NCI-H187 (cell line): ENCODE measurements at places on chromosomes 3 and 15.

DNA sequence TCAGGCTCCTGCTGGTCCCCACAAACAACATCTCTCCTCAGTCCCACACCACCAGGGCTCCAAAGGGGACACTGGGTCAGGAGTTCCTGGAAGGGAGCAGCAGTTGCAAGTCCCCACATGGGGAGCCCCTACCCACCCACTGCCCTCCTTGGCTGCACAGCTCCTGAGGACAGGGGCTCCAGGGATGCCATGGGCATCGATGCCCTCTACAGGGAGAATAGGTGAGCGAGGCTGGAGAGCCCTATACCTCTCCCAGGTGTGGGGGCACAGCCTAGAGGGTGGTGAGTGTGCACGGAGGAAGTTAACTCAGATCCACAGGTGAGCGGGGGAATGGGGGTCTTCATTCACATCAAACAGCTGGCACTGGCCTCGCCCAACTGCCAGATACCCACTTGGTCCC lies 141.2 kb upstream of the LINGO1 start:
- no peak for DNase-seq

DNA sequence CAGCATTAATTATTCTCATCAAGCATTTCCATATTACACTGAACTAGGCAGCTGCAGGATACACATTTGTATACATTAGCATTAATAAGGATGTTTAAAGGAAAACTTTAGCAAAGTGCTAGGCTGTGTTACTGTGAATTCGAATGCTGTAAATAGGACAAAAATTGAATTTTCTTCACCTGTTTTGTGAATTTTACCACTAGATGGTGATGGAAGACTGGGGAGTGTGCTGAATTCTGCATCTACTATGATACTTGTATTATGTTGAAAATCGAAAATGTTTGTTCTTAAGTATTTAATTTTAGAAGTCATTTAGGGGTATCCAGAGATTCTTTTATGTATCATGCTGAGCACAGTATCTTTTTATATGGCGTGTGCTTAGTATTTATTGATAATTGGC lies 12.3 kb upstream of the P2RY14 start:
- no peak for DNase-seq

- no peak for DNase-seq
Measured at GRCh38 chr3:131018970-131019369, 7.7 kb downstream of the ASTE1 start.

DNA sequence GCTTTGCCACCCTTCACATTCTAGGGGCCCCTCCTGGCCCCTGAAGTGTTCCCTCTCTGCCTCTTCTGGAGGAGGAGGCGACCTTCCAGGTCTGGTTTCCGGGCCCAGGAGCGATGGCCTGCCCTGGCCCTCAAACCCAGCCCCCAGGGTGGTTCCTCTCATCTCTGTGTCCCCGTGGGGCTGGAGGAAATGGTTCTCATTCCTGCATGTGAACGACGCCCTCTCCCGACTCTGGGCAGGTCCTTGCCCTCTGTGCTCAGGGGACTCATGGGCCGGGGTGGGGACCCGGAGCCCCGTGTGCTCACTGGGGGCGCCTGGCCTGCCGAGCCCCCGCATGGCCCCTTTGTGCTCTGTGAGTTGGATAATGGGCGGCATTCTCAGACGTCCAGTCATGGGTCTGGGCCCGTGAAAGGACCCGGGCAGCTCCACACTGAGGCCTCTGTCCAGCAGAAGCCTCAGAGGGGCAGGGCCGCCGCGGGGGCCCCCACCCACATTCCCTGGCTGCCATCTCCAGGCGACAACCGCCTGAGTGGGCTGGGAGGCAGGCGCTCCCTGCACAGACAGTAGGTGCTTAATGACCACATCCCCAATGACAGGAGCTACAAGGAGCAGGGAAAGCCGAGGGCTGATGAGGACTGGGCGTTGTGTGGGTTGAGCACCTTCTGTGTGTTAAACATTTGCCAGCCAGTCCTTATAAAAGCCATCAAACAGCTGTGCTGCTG lies 5.5 kb upstream of the PLXND1 start:
- no peak for DNase-seq

GRCh38 chr3:56484122-56484521 lies 15.9 kb upstream of the ERC2 start:
- no peak for DNase-seq

DNA sequence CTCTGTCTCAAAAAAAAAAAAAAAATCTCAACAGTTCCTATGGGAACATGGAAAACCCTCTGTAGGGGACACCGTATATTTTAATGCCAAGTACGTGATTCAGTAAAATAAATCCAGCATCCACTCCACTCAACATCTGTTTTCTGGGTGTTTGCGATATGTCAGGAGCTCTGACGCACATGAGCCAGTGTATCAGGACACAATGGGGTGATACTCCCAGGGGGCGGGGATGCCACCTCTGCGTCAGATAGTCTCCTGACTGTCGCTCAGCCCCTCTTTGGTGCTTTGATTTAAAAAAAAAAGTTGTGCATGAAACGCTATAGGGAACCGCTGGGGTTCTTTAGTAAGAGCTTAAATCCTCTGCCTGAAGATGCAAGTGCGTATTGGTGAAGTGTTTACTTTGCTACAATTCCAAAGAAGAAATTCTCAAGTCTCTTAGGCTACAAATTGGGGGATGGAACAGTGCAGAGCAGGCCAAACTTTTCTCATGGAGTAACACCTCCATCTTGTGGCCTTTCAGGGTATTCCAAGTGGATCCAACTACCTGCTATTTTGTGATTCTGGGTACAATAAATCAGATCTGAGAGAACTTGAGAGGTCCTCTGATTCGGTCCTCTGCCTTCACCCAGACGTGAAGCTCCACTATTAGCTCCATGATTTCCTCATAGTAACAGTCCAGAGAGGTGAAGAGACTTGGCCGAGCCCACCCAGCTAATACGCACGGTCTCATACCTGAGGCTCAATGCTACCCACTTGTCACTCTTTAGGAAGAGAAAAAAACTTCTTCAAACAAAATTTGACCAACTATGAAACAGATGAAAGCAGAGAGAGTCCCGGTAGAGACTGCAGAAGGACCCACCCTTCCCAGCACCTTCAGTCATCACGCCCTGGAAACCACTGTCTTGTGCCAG lies 9.3 kb upstream of the NR2E3 start:
- peak; percentile 20 for DNase-seq

DNA sequence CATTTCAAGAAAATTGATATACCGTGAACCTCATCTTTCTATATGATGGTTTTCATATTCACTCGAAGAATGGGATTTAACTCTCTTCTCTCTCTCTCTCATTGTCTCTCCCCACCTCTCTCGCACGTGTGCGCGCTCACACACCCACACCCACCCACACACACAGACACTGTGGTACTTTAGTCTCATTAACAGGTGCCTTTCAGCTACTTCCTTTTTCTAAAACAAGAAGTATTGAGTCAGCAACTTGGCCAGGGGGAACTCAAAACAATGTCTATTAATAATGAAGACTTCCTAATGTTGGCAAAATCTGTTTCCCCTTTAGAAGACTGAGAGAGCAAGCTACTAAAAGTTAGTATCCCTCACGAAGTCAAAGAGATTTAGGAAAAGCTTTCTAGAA lies 150.7 kb downstream of the TMCO5A start:
- DNase-seq, result no peak

- DNase-seq, result no peak
Measured at GRCh38 chr3:90062631-90063200, 955.3 kb downstream of the EPHA3 start.

GRCh38 chr3:184455991-184456390 lies 76.1 kb downstream of the CHRD start:
- DNase-seq, result no peak

DNA sequence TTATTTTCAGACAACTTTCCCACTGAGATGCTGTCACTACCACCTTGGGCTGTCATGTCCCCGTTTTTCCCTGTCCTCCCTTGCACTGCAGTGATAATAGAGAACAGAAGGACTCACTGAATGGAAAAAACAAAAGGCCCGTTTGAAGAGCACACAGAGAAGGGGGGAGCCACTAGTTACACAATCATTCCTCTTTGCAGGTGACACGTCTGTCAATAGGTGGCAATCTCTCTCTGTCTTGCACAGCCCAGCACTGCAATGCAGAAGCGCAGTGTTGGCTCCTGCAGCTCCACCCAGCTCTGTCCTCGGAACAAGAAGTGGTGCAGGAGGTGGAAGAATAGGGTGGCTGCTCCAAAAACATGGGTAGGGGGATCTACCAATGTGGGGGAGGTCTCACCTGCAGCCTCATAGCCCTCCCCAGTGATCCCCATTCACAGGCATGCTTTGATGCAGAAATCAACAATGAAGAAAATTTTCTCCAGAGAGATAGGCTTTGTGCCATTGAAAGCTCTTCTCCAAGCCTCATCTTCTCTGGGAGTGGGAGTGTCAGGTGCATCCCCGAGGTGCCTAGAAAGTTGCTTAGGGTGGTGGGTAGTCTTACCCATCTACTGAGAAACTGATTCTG lies 31.8 kb downstream of the FSTL1 start:
- no peak for DNase-seq

GRCh38 chr3:127002195-127003174 lies 19.6 kb downstream of the PLXNA1 start:
- DNase-seq, result no peak

DNA sequence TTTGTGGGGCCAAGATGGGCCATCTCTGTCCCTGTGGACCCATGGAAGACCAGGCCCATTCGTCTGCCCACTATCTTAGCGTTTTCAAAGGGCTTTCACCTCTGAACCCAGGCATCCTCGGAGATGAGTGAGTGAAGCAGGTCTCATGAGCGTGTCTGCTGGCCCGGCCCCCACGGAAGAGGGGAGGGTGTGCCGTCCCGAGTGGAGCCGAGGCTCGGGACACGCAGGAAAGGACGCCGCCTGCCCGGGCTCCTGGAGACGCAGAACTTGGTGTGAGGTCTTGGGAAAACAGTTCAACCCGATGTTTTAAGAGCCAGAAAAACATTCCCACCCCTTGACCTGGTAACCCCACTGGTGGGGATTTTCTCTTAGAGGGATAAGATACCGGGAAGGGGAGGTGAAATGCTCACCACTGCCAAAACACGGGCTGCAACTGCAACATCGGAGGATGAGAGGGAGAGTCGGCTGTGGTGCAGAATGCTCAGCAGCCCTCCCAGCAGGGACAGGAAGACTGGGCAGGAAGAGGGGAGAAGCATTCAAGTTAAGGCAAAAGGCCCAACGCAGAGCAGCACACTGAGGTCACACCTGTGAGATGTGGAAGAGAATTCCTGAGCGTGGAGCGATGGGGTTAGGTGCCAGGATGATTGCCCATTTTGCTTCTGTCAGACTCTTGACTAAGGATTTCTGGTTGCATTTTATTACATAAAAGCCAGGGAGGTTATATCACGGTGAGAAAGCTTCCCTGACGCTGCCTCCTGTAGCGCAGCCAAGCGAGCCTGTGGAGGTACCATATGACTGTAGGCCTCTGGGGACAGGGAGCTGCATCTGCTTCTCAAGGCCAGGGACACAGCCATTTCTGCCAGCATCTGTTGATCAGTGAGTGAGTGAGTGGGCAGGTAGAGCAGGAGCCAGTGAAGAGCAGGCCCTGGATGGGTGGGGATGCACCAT lies 14.1 kb upstream of the STAB1 start:
- DNase-seq, result no peak

- no peak for DNase-seq
Measured at GRCh38 chr3:34012102-34012461, 213.7 kb downstream of the PDCD6IP start.

DNA sequence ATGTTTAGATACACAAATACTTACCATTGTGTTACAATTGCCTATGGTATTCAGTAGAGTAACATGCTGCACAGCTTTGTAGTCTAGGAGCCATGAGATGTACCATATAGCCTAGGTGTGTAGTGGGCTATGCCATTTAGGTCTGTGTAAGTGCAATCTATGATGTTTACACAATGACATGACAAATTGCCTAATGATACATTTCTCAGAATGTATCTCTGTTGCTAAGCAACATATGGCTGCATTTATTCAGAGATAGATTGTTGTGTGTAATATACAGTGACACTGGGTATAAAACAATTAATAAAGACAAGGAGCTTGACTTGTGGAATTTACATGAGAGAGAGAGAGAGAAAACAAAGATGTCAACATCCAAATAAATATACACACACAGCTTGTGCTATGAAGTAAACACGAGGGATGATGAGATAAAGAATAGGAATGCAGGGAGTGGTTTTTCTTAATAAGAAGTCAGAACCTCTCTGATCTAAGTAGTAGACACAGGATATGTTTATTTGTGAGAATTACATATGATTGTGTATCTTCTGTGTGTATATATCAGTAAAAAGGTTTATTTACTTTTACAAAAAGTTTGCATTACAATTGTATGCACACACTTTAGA lies 110.0 kb downstream of the KCNAB1 start:
- no peak for DNase-seq

DNA sequence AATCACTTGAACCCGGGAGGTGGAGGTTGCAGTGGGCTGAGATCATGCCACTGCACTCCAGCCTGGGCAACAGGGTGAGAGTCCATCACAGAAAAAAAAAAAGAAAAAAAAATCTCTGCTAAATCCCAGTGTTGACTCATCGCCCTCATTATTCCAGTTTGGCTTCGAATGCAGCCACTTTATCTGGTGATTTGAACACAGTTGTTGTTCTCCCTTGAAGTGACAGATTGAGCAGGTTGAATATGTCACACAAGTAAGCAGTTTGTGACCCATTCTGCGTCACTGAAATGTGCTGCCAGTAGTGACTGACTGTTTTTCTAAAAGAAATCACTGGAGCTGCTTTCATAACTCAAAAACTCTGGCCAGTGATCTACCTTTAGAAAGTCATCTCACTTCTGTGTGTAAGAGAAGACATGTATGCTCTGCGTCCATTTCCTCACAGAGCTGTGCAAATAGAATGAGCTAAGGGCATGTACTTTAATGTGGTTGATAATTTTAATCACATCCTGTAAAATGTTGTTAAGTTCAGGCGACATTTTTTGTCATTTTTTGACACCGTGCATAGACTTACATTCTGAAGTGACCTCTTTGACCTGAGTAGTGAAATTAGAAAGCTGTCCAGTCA lies 12.5 kb downstream of the DOCK3 start:
- no peak for DNase-seq

- DNase-seq, result no peak
Measured at GRCh38 chr3:56059731-56060130, 408.5 kb downstream of the ERC2 start.

- no peak for DNase-seq
Measured at GRCh38 chr3:16011376-16011775, 163.1 kb upstream of the GALNT15 start.

DNA sequence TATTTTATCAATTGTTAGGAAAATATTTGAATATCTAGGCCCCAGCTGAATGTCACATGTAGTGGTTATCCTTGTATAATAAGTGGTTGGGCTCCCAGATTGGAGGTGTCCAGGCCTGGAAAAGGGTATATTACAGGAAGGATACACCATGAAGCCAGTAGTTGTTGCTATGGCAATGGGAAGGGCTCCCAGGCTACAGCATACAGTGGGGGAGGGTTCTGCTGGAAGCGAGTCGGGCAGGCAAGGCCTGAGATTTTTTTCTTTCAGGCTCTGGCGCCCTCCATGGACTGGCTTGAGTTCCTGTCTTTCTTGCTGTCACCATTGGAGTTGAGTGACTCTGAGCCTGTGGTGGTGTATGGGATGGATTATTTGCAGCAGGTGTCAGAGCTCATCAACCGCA lies 8.9 kb downstream of the ECE2 start:
- DNase-seq, result peak; percentile 13

DNA sequence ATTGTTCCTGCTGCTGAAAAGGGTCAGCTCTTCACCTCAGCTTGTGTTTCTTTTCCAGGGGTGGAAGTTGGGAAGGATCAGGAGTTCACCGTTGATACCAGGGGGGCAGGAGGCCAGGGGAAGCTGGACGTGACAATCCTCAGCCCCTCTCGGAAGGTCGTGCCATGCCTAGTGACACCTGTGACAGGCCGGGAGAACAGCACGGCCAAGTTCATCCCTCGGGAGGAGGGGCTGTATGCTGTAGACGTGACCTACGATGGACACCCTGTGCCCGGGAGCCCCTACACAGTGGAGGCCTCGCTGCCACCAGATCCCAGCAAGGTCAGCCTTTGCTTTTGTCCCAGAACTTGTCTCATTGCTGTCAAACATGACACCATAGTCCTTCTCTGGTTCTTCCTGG lies 89.6 kb downstream of the DNASE1L3 start:
- no peak for DNase-seq
